Stimulated activated CD4-positive, alpha-beta T cell treated with anti-CD3 and anti-CD28 coated beads, TNF-alpha, amount 100 ng/mL, for 4 hours (primary cell): ENCODE measurements at places on chromosomes 16 and 17.

DNA sequence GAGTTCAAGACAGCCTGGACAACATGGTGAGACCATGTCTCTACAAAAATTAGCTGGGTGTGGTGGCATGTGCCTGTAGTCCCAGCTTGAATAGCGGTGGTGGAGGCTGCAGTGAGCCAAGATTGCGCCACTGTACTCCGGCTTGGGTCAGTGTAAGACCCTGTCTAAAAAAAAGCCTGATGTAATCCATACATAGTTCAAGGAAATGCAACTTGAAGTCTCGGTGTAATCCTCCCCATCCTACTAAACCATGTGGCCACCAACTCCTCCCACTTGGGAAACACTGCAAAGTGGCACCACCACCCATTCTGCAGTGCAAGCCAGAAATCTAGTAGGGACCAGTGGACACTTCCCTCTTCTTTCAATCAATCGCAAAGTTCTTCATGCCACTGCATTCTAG is 5.4 kb upstream of the KPNB1 start:
- no peak for DNase-seq

DNA sequence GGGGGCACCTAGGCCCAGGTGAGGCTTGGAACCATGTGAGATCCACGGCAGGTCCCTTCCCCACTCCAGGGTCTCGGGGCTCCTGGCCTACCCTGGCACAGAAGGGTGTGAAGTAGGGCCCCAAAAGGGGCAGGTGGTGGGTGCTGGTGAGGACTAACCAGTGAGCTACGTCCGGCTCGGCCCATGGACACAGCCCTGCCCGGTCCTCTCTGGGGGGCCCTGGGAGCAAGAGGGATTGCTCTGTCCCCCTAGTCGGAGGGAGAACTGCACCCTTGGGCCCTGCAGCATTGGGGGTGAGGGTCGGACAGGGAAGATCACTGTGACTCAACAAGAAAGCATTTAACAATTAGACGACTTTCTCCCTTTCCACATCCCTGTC is 2.9 kb downstream of the ENPP7 start:
- no peak for DNase-seq

- no peak for DNase-seq
Measured at GRCh38 chr17:540631-541030, 174.0 kb downstream of the VPS53 start.

GRCh38 chr16:81571592-81572385 is 127.2 kb downstream of the CMIP start:
- DNase-seq = no peak

GRCh38 chr16:80663078-80663477 is 122.3 kb downstream of the DYNLRB2 start:
- DNase-seq = no peak

- no peak for DNase-seq
Measured at GRCh38 chr16:56749672-56750491, 20.0 kb downstream of the NUP93 start.

DNA sequence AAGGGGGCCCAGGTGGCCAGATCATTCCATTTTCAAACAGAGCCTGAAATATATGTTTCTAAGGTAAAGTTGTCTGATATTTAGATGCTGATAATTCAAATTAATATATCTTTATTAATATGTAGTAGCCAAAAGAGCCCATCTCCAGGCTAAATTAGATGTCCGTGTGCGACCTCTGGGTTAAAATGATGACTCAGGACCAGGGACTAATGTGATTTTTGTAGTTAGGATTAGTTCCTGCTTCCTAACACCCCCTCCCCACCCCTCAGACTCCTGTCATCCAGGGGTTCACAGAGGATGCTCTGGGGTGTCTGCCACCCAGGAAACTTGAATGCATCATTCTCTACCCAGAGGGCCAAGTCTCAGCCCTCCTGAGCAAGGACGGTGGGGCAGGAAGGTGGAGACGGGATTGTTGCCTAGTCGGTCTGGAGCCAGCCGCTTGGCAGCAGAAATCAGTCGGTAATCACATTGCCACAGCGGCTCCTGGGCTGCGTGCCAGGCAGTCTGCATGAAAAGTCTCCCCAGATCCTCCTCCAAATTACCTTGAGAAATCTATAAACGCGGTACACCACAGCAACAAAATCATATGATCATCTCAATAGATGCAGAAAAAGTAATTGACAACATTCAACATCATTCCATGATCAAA is 29.8 kb downstream of the CNGB1 start:
- DNase-seq = no peak

- no peak for DNase-seq
Measured at GRCh38 chr17:69524854-69525253, 110.4 kb downstream of the MAP2K6 start.

DNA sequence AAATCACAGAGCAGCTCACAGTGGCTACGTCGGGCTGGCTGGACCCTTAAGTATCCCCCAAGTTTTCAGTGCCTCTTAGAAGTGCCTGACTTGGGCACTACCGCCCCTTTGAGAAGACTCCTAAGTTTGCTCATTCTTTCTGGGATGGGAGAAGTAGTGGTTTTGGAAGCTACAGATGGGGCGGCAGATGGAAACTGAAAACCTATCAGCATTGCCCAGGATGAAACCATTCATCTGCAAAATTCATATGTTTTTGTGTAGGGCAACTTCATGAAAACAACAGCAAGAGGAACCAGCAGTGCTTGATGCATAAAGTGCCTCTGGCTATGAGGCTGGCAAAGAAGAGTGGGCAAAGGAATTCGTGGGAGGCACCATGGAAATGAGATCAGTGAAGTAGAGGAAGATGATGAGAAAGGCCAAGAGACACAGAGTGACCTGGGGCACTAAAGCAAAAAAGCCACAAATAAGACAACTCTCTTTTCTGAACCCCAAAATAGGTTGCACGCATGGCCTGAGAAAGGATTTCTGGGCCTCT is 277.1 kb downstream of the XYLT1 start:
- DNase-seq = no peak
